Naive thymus-derived CD4-positive, alpha-beta T cell (primary cell): ENCODE measurements at places on chromosomes 5 and 9. TPM values are rescaled to one million over a fixed set of nuclear protein-coding genes. Genes with fewer than 3 reads are reported as not detected.

GRCh38 chr5:168843277-168844015 lies 264.3 kb upstream of the PANK3 start:
- DNase-seq: no peak

GRCh38 chr5:5340206-5340729 lies 82.2 kb upstream of the ICE1 start:
- DNase-seq: no peak

DNA sequence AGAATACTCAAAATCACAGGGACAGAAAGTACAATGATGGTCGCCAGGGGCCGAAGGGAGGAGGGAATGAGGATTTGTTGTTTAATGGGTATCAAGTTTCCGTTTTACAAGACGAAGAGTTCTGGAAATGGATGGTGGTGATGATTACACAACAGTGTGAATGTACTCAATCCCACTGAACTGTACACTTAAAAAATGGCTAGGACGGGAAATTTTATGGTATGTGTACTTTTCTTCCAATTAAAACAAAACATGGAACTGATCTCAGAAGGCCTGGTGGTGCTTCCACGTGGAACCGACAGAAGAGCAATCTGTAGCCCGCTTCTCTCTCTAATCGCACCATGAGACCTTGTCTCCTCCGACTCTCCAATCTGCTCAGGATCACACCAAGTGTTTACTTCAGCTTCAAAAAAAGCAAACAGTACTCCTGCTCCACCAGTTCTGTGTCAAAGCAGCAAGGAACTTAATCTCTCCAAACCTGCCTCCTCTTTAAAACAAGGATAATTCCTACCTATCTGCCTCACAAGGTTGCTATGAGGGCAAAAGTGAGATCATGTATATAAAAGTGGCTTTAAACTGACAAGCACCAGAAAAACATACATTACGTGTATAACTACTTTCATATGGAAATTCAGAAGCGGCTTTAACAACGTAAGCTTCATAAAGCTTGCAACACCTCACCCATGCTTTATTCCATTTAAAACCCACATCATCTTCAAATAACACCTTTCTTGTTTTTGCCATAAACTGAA lies 2.1 kb downstream of the ECPAS start:
- no peak for DNase-seq

Gene IL3
- not detected for polyA plus RNA-seq

Gene EDIL3
- polyA plus RNA-seq: not detected

GRCh38 chr9:16316911-16317817 lies 553.3 kb downstream of the BNC2 start:
- no peak for DNase-seq

DNA sequence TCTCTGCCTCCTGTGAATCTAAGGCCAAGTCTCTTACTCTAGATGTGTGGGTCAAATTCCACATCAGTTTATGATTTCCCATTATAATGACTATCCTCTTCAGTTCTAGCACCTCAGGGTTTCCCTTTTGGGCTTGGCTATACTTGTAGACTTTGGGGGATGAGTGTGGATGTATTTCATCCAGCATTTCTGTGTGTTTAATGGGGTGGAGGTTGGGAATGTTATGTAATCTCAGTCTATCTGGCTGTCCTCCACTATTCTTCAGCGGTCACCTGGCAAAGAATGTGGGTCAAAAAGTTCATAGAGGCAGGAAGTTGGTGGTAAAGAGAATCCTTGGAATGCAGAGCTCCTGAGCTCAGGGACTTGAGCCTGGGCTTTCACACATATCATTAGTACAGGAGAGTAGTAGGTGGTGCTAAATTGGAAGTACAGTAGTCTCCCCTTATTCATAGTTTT lies 64.9 kb downstream of the CFAP95 start:
- DNase-seq: no peak
